ENCODE measurements at places on chromosomes 4 and X.

- no peak for DNase-seq
Measured at GRCh38 chr4:13151194-13151593, 332.9 kb downstream of the RAB28 start.

GRCh38 chr4:19401301-19402080 lies 850.2 kb upstream of the SLIT2 start:
- DNase-seq: no peak

GRCh38 chrX:150329868-150330267 lies 33.2 kb upstream of the MAMLD1 start:
- no peak for DNase-seq

- no peak for DNase-seq
Measured at GRCh38 chrX:109774706-109775105, 41.6 kb upstream of the ACSL4 start.

GRCh38 chr4:129641179-129641578 lies 545.2 kb downstream of the C4orf33 start:
- DNase-seq: no peak

DNA sequence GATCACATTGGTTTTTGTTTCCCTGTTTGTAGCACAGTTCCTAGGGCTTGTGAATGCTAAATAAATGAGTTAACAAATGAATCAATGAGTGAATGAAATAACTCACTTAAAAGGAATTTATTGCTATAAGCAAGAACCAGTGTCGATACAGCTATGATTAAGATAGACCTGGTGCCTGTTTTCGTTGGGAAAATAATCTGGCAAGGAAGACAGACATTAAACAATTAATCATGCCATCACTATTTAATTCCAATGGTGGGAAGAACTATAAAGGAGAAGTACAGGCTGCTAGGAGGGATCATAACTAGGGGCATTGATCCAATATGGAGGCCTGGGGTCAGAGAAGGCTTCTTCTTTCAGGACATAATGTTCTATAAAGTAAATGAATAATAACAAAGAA lies 4.5 kb upstream of the CBR4 start:
- no peak for DNase-seq

DNA sequence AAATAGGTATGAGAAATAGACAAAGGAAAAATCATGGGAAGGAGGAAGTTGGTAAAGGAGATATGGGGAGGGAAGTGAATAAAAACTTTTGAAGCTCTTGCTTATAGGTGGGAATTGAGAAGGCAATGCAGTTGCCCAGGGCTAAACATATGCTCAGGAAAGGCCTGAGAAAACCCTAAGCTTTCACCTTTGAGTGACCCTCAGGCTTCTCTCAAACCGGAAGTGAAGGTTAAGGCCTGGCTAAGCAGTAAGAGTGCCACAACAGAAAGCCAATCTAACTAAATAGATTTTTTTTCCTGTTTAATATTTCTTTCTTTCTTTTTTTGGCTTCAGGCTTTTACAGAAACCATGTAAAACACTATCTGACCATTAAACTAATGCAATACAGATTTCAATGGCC lies 69.5 kb upstream of the GABRA3 start:
- no peak for DNase-seq
